Activated naive CD4-positive, alpha-beta T cell treated with anti-CD3 and anti-CD28 coated beads, Interleukin-2, amount 10 ng/mL, durations not matched to agents 7 days and 5 days (primary cell): ENCODE measurements at places on chromosomes 11 and 22.
A peak's percentile ranks its signal among the peaks of the same experiment; 100 is the strongest.

GRCh38 chr11:31529189-31529588, 19.6 kb downstream of the ELP4 start:
- DNase-seq: no peak

DNA sequence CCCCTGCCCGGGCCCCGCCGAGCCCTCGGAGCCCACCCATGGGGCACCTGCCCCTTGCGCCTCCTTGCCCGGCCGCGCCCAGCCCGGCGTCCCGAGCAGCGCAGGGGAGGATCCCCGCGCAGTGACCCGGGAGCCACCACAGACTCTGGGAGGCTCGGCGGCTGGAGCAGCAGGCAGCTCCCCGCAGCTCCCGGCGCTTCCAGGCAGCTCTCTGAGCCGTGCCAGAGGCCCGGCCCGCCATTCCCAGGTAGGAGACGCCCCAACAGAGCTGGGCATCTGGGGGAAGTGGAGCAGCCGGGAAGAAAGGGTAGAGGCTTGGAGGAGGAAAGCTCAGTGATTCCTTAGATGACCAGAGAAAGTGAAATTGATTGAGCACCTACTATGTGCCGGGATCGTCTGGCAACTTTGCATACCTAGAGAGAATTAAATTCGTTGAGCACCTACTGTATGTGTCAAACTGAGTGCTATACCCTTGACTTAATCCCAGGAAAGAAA, 670 bp downstream of the RASD2 start:
- no peak for DNase-seq

GRCh38 chr11:30585892-30586250, 282 bp downstream of the MPPED2 start:
- no peak for DNase-seq

- no peak for DNase-seq
Measured at GRCh38 chr11:134939031-134939430, 527.0 kb upstream of the B3GAT1 start.

- no peak for DNase-seq
Measured at GRCh38 chr22:45905924-45906865, 70.8 kb downstream of the WNT7B start.

DNA sequence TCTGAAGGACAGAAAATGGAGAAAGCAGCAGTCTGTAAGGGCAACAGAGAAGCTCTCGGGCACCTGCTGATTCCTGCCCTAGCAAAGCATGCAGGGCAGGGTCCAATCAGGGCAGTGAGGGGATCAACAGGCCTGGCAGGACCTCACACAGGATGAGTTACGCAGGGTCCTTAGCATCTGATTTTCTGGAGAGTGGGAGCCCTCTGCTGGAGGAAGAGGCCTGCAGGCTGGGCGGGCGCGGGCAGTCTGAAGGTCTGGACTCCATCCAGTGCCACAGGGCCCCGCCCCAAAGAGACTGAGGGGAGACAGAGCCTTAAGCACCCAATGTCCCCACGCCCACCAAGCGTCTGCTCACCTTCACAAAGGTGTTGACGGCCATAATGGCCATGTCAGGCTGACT, 28.9 kb downstream of the AP1B1 start:
- DNase-seq: no peak

DNA sequence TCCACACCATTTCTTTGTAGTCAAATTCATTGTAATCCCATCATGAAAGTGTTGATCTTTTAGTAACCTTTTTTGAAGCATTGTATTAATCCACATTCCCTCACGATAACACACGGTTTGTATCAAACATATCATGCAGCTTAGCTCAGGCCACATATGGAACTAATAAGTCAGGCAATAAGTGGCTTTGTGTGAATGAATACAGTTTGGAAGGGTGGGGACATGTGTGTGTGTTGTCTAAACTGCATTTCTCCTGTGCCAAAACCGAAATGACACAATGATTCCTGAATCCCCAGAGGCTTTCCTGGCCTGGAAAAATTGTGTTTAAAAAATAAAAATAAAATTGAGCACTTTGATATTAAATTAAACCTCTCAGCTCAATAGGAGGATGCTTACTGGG, 98.3 kb downstream of the WNT11 start:
- DNase-seq: no peak

DNA sequence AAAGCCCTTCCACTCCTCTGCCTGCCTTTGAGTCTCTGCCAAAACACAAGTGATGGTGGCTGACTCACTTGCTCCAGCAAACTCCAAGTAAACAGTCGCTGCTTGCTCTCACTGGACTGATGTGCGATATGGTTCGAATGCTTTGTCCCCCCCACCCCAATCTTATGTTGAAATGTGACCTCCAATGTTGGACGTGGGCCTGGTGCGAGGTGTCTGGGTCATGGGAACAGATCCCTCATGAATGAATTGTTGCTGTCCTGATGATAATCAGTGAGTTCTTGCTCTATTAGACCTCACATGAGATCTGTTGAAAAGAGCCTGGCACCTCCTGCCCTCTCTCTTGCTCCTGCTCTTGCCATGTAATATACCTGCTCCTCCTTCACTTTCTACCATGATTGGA, 747.9 kb downstream of the OPCML start:
- DNase-seq: no peak

DNA sequence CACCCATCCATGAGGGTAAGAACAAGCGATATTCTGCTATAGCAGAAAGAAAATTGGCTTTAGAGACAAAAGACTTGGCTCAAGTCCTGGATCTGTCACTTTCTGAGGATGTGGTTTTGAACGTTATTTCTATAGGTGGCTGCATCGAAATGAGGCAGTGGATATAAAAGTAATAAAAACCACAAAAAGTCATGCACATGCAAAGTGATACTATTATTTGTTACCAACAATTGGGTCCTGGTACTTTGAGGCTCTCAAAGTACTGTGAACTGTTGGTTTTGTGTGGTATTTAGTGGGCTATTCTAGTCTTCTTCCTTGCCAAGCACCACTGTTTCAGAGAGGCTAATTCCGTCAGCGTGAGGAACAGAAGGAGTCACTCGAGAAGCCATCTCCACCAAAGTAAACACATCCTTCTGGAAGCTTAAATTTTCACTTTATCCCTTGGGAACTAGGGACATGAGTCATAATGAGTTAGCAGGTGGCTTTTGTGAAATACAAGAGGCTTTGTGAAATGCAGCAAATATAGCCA, 13.1 kb downstream of the UBASH3B start:
- DNase-seq: no peak

GRCh38 chr22:26444777-26445176, 15.7 kb downstream of the ASPHD2 start:
- no peak for DNase-seq

GRCh38 chr22:39984006-39984405, 10.7 kb upstream of the FAM83F start:
- DNase-seq: no peak

GRCh38 chr22:49462795-49463194, 364.9 kb downstream of the BRD1 start:
- DNase-seq: peak; percentile 24

- DNase-seq: no peak
Measured at GRCh38 chr22:20585639-20586402, 78.4 kb downstream of the MED15 start.

DNA sequence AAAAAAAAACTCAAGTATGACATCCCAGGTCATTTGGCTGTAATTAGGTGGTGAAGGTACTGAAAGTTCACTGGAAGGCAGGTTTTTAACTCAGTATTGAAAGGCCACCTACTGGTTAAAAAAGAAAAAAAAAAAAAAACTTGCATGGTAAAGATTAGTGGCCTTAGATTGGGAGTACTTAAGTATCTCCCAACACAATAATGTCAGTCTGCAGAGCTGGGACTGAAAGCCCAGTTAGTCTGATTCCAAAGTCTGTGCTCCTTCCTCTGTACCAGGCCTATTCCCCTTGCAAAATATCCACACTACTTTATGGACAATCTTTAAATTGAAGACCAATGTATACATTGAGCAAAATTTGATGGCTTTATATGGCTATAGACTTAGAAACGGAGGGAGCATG, 85.5 kb downstream of the NOX4 start:
- no peak for DNase-seq

- no peak for DNase-seq
Measured at GRCh38 chr11:8156877-8157276, 11.9 kb downstream of the RIC3 start.

DNA sequence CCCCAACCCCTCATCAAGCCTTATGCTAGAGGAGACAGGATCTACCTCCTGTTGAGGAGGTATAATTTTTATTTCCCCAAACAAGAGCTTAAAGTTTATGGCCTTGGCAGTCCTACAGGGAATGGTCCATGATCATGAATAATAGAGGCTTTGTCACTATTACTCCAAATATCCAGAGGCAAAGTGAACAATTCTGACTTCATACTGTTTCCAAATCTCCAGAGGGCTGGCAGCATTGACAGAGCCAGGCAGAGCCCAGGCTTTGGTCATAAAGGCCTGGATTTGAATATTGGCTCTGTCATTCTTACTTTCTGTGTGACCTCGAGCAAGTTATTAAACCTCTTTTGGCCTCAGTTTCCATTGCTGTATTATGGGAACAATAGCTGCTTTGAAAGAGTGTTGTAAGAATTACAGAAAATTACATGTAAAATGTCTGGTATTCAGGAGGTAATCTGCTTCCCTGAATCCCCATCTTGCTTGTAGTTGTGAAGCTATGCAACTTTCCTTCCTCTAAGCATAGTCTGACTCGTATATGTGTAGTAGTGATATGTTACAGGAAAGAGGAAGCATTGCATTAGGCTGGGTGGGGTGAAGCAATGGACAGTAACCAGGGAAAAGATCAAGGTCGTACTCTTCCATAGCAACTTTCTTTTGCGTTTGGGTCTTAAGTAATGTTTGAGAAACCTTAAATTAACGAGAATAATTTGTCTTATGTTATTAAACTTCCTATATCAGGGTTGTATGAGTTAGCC, 88.8 kb downstream of the CD44 start:
- no peak for DNase-seq

- no peak for DNase-seq
Measured at GRCh38 chr11:23413057-23413456, 552.8 kb upstream of the CCDC179 start.

DNA sequence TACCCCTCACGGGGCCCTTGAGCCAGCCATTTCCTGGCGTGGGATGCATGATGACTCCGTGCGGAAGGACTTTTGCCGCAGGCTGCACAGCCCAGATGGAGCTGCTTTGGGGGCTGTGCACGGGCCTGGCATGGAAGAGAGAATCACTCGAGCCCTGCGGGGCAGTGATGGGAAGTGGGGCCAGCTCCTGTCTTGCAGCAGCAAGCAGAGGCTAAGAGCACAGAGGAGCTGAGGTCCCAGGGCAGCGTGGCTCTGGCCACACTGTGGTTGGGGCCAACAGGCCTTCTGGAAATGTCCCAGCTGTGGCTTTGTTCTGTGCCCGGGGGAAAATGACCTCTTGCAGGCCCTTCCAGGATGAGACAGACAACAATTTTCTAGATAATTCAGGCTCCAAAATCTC, 92.7 kb upstream of the TIMP3 start:
- DNase-seq: no peak

- no peak for DNase-seq
Measured at GRCh38 chr11:100550912-100551632, 136.0 kb upstream of the ARHGAP42 start.

DNA sequence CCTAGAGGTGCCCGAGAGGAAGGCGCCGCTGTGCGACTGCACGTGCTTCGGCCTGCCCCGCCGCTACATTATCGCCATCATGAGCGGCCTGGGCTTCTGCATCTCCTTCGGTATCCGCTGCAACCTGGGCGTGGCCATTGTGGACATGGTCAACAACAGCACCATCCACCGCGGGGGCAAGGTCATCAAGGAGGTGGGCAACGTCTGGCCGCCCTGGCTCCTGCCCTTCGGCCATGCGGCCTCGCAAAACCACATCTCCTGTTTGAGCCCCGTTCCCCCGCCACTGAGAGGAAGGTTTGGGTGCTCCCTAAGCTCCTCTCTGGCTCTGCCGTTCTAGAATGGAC, 3.4 kb downstream of the SLC17A6 start:
- no peak for DNase-seq

DNA sequence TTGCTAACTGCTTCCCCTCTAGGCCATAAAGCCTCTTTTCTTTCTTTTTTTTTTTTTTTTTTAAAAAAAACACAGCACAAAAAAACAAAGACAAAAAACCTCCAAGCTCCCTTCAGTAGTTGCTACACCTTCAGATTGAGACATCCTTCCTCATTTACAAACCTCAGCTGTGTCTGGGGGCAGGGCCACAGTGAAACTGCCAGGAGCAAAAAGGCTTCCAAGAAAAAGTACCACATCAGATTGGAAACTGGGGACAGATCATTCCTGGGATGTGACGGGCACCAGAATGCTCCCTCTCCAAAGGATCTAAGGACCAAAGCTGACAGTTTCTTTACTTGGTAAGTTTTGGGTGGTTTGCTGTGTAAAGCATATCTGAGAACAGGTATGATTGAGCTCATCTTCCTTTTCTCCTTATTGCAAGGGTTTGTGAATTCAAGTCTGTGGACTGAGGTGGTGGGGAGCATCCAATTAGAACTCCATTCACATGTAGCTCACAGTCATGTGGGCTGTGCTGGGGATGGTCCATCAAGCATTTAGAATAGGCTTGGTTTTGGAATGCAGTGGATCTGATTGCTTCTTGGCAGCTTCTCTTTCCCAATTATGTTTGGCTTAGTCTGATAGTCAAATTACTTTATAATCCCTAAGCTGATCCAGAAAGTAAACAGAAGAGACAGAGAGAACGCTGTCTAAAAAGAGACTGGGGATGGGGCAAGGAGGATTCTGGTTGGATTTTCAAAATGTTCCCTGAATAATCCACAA, 705 bp downstream of the BBOX1 start:
- no peak for DNase-seq

DNA sequence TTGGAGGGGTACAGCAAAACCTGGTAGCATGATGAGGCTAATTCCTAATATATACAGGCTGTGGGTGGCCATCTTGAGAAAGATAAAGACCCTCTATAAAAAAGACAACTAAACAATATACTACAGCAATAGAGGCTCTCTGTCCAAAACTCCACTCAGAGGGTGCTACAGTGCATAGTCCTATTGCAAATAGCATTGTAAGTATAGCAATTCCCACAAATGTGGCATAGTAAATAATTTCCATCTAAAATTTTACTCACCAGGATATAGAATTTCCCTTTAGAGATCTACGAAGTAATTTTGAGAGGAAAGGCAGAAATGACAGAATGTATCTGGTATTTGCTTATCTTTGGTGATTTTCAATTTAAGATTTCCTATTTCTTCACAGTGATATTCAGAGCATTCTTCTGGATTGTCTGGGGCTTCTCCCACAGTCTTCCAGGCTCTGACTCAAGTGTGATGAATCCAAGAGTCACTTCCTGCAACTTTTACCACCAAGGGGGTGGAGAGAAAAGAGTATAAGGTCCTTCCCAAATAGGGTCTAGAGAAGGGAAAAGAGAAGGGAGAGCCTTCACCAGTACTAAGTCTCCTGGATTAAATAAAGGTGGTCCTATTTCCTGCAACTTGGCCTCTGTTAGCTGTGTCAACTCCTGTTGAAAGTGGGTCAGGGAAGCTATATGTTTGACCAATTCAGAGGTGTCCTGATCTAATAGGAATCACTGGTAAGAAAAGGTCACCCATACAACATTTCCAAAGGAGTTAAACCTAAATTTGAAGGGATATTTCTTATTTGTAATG, 1054.7 kb upstream of the CNTN5 start:
- no peak for DNase-seq

GRCh38 chr11:62677156-62677555, 1.7 kb downstream of the UBXN1 start:
- DNase-seq: no peak
